Fibroblast of pulmonary artery (primary cell): ENCODE measurements at places on chromosomes 13 and 19.

DNA sequence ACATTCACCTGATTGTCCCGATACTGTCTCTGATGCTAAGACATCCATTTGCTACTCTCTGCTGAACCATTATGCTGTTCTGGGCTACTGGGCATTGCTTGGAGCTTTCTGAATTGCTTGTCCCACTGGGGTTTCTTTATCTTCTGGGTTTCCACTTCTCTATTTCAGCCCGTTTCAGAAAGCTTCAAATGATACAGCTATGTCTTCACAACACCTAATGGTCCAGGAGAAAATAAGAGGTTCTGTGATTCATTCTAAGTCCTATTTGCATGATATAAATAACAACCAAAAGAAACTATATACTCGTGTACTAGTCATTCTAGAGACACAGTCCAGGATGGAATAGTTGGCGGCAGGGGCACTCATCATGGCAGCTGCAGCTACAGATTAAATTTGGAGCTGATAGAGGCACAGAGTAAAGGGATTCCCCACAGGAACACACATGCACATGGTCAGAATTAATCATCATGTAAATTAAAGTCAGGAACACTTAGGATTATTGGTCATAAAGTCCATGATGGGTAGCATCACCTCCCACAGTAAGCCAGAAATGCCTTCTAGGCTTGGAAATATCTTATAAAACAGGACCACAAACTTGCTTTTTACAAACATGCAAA, 33.3 kb upstream of the SCEL start:
- no peak for DNase-seq

- peak; percentile 80 for DNase-seq
Measured at GRCh38 chr19:9584073-9584833, at the start of gene ZNF121. TSS of gene ZNF121 (minus strand) at chr19:9584504. CDS start at chr19:9568097, 16,407 bp downstream.

- DNase-seq = no peak
Measured at GRCh38 chr19:17325881-17326594, 8.6 kb downstream of the ANO8 start.

DNA sequence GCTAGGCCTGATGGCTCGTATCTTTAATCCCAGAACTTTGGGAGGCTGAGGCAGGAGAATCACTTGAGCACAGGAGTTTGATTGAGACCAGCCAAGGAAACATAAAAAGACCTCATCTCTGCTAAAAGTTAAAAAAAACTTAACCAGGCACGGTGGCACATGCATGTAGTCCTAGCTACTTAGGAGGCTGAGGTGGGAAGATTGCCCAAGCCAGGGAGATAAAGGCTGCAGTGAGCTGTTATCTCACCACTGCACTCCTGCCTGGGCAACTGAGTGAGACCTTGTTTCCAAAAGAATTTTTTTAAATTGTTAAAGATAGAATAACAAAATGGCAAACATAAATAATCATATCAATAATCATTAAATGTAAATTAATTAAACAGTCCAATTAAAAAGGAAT, 365.8 kb downstream of the MTUS2 start:
- no peak for DNase-seq

DNA sequence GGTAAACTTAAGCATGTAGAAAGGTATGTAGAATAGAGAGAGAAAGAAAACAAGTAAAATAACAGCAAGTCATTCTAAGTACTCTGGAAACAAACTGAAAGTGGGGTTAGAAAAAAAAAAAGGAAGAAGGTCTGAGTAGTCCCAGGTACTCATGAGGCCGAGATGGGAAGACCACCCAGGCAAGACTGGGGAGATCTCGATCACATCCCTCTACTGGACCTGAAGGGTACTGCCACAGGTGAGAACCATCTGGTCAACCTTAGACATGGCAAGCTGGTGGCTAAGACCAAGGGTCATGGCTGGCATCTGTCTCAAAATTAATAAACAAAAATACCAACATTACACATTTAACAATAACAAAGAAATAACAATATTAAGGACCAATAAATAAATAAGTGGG, 36.3 kb upstream of the ZNF724 start:
- no peak for DNase-seq

- no peak for DNase-seq
Measured at GRCh38 chr19:44725684-44726083, 22.8 kb upstream of the BCL3 start.

- no peak for DNase-seq
Measured at GRCh38 chr19:48777139-48777538, 21.8 kb downstream of the FGF21 start.

DNA sequence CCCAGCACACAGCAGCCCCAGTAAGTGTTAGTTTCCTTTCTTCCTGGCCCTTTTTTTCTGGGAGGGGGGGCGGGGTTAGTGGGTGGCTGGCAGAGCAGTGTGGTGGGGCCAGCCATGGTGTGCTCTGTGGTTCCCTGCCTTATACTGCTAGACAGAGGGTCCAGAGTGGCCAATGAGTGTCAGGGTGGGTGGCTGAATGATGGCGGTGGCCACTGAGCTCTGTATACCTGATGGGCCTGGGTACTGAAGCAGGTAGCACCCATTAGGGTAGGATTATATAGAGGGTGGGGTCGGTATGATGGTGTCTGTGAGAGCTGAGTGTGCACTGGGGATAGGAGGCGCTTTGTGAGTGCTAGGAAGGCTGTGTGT, 13.8 kb downstream of the CIC start:
- no peak for DNase-seq

DNA sequence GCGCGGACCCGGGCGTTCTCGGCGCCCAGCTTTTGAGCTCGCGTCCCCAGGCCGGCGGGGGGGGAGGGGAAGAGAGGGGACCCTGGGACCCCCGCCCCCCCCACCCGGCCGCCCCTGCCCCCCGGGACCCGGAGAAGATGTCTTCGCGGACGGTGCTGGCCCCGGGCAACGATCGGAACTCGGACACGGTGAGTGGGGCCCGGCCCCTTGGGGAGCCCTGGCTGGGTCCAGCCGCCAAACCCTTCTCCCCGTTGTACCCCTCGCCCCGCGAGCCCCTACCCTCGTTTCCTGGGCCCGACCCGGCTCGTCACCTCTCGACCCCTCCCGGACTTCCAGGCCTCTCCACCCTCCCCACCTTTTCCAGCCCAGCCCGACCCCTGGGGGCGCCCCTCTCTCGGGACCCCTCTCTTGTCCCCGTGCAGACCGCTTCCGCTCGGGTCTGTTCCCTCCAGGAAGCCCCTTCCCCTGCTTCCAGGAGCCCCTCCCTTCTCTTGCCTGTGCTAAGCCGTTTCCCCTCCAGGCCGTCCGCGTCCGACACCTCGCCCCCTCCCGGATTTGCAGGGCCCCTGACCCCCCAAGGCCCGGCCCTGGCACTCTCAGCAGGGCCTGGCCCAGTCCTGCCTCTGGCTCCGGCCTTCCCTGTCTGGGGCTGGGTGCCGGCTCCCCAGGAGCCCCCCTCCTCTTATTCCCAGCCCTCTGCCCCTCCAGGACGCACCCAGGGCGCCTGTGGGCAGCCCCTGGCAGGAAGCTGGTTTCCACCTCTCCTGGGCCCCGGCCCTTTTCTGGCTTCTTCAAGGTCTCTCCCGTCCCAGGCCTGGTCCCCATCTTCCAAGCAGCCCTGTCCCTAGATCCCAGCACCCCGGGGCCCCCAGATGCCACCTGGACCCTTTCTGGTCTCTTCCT, 632 bp downstream of the MARK4 start:
- no peak for DNase-seq

- peak; percentile 98 for DNase-seq
Measured at GRCh38 chr13:59112221-59112718, 1051.5 kb downstream of the DIAPH3 start.

GRCh38 chr13:114118086-114118485, 14.3 kb downstream of the RASA3 start:
- DNase-seq = no peak

DNA sequence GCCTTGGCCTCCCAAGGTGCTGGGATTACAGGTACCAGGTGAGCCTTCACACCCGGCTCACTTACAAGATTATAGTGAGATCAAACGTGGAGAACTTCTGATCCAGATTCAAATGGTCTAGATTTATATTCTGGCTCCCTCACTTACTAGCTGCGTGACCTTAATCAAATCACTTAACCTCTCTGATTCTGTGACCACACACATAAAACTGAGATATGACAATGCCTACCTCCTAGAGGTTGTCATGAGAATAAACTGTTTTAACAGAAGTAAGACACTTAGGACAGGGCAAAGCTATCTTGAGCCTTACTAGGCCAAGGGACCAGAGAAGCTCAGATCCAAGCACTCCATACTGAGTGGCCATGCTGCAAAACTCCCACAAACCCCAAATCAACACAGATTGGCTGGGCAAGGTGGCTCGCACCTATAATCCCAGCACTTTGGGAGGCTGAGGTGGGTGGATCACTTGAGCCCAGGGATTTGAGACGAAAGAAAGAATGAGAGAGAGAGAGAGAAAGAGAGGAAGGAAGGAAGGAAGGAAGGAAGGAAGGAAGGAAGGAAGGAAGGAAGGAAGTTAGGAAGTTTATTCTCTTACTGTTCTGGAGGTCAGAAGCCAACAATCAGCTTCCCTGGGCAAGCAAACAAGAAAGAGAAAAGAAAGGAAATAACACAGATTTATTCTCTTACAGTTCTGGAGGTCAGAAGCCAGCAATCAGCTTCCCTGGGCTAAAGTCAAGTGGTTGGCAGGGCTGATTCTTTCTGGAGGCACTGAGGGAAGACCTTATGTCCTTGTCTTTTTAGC, 46.1 kb upstream of the MAP3K10 start:
- DNase-seq = no peak

DNA sequence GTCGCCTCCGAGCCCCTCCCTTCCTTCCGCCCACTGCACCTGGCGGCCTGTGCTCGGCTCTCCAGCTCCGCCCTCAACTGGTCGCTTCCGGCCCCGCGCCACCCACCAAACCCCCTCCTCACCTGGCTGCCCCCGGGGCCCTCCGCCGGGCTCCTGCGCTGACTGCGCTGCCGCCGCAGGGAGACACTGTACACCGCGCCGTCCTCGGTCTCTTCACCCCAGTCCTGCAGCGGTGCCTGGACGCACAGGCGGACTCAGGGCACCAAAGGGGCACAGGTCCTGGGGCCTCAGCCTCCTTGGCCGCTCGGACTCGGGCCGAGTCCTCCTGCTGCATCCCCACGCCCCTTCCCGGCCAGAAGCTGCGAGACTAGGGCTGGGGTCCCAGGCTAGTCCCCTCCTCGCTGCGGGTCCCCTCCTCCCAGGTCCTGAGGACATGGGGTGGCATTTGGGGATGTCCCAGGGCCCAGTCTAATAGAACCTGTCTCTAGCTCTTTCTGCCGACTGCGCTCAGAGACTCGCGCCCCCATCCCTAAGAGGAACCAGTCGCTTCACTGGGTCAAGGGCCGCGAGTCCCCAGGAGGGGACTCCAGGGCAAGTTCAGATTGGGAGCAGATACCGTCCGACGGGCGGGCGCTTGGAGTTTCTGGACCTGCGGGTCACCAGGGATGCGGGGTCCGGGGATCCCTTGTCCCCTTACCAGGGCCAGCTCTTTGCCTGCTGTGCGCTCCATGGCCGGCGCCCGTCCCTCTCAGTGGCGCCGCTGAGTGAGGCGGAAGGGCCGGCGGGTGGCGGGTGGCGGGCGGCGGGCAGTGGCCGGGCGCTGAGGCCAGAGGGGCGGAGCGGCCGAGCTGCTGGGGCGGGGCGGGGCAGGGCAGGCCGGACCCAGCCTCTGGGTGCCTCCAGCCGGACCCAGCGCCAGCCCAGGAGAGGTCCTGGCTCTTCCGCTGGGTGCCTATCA, at the start of gene RGL3:
Gene RGL3, minus strand, starts transcription at position 766 of the 958 bp plus-strand sequence. Its CDS starts 36 bp downstream, at position 730.
- no peak for DNase-seq

GRCh38 chr19:49216071-49216470, 58.5 kb downstream of the TRPM4 start:
- peak; percentile 26 for DNase-seq

GRCh38 chr19:489418-490196, 6.7 kb upstream of the MADCAM1 start:
- peak; percentile 31 for DNase-seq

DNA sequence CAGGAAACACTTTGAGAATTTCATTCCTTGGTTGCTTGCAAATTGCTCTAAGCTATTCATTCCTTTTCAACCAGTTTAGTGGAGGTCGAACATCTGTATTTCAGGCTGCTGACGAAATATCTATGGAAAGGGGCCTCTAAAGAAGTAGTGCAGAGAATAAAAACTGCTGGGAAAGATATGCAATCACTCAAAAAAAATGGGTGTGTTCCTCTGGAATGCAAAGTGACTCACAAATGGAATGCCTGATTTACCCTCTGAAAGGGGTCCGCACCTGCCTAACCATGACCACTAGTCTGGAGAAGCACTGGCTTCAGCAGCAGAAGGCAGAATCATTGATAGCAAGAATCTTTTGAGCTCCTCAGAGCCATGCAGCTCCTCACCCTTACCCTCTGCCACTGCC, 129.4 kb downstream of the PCDH9 start:
- DNase-seq = peak; percentile 17

DNA sequence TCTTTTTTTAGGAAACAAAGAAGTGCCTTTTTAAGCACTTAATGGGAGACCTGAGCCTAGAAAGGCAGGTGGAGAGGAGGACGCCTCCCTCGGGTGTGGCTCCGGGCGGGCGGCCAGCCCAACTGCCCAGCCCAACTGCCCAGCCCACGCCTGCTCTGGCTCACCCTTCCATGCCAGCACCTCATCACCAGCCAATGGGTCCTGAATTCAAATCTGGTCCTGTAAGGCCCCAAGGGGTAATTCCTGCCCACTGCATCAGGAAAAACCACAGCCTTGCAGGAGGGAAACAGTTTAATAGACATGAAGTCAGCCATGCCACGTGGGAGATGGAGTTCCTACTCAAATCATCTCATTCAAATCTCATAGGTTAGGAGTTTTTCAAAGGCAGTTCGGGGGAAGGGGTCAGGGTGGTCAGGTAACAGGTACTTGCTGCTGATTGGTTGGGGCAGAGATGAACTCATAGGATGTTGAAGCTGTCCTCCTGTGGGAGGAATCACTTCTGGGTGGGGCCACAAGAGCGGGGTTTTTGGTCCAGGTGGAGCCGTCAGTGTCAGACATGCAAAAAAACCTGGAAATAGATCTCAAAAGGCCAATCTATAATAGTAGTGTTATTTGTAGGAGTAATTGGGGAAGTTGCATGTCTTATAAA, 64.9 kb downstream of the HSPH1 start:
- no peak for DNase-seq

DNA sequence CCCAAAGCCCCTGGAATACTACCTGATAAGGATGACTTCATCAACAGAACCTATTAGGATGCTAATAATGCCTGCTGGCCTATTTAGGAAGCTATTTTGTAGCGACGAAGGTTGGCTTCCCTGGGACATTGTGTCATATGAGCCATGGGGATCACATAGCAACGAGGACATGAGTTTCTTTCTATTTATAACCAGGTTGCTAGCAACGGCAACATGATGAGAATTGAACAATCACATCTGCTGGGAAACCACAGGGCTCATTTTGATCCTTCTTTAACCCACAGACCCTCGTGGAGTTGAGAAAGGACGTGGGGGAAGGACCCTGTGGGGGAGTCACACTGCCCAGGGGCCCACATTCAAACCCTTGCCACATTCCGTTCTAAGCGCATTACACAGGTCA, 172.2 kb downstream of the COL4A1 start:
- peak; percentile 30 for DNase-seq

DNA sequence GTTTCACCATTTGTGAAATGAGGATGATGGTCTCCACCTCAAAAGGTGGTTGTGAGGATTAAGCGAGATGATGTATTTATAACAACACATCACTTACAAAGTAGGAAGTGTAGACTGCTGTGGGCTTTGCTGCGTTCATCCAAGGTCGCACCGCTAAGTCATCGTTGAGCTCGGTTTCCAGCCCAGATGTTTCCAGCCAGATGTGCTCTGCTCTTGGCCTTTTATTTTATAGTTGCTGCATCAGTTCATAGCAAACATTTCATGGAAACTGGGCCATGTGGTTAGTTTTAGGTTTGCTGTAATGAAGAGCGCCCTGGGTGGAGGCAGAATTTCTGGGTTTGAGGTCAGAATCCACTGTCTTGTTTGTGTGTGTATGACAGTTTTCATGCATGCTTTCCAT, 76.5 kb upstream of the RNF113B start:
- no peak for DNase-seq
